ENCODE measurements at places on chromosomes 7 and 10.

GRCh38 chr7:157493776-157494175 is 157.0 kb downstream of the DNAJB6 start:
- DNase-seq: no peak

GRCh38 chr10:3787816-3788215 is 2.8 kb upstream of the KLF6 start:
- no peak for DNase-seq

GRCh38 chr7:65749518-65749917 is 123.4 kb upstream of the VKORC1L1 start:
- DNase-seq: no peak

DNA sequence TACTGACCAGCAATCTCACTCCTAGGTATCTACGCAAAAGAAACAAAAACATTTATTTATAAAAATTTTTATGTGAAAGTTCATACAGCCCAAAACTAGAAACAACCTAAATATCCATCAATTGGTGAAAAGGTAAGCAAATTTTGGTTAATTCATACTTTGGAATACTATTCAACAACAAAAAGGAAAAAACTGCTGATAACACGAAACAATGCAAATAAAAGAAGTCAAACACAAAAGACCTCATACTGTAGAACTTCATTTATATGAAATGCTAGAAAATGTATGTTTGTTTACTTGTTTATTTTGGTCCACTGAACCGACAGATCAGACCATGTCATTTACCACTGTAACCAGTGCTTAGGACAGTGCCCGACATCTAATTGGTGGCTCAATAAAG is 60.3 kb downstream of the USP6NL start:
- DNase-seq: no peak

- no peak for DNase-seq
Measured at GRCh38 chr7:113835367-113835766, 83.4 kb downstream of the PPP1R3A start.

DNA sequence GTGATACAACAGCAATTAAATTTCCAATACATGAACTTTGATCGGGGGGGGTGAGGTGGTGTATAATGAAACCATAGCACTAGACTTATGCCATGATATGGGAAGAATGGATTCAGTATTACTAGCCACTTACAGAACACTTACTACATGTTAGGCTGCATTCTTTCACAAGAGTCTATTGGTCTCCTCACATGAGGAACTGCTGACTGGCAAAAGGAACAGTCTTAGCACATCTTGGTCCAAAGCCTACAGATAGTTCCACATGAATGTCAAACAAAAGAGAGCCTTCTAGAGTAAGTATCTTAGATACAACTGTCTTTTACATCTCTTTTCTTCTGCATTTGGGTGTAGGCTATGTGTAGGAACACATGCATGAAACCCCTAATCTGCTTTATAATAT is 115.9 kb upstream of the DNAJB12 start:
- no peak for DNase-seq

DNA sequence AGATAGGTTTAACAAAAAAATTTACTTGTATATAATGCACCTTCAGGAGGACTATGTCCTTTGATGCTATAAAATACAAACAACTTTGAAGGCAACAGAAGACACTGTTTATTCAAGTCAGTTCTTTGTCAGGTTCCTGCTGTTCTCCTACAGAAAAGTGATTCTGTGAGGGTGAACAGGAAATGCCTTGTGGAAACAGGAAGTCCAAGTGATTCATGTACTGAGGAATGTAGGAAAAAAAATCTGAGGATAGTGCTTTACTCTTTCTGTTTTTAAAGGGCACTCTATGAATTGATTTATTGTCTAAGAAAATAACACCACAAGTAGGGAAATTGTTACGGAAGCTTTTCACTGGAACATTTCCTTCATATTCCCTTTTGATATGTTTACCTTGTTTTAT is 171.9 kb downstream of the HDAC9 start:
- peak; percentile 70 for DNase-seq

- peak; percentile 62 for DNase-seq
Measured at GRCh38 chr7:27031289-27032172, 64.3 kb downstream of the HOXA1 start.

DNA sequence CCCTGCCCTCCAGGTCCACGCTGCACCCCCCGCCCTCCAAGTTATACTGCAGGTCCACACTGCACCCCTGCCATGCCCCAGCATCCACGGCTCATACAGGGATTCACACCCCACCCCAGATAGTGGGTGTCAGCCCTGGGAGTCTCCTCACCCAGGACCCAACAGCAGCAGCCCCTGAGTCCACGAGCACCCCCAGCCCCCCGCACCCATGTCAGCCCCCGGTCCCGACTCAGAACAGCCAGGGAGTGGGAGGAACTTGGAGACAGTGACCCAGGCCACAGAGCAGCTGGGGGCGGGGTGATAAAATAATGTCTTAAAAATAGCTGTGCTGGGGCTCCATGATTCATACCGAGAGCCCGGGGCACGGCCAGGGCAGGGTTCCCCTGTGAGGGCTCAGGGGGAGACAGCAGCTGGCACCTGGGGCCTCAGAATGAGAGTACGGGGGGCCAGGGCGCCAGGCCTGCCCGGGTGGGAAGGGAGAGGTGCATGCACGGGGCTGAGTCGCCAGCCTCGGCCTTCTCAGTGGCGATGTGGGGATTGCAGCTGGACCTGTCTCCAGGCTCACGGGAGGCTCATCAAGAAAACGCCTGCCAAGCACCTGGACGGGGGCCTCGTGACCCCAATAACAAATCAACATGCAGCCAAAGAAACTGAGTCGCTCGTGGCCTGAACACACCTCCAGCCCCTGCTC is 29.8 kb downstream of the ADAP1 start:
- DNase-seq: no peak

DNA sequence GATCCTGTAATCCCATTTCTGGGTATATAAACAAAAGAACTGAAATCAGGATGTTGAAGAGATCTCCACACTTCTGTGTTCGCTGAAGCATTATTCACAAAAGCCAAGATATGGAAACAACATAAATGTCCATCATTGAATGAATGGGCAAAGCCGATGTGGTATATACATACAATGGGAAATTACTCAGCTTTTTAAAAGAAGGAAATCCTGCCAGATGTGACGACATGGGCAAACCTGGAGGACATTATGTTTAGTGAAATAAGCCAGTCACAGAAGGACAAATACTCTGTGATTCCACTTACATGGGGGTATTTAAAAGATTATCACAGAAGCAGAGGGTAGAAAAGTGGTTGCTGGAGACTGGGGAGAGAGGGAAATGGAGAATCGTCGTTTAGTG is 23.9 kb upstream of the FAM107B start:
- DNase-seq: no peak

DNA sequence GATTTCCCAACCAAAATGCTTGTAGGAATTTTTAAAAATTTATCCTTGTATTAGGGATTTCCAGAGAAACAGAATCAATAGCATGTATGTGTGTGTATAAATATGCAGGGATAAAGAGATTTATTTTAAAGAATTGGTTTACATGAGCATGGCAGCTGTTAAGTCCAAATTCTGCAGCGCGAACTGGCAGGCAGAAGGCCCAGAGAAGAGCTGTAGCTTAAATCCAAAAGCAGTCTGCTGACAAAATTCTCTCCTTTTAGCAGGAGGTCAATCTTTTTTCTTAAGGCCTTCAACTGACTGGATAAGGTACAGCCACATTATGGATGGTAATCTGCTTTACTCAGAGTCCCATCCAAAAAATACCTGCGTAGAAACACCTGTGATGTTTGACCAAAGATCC is 42.0 kb downstream of the PRR15 start:
- no peak for DNase-seq

DNA sequence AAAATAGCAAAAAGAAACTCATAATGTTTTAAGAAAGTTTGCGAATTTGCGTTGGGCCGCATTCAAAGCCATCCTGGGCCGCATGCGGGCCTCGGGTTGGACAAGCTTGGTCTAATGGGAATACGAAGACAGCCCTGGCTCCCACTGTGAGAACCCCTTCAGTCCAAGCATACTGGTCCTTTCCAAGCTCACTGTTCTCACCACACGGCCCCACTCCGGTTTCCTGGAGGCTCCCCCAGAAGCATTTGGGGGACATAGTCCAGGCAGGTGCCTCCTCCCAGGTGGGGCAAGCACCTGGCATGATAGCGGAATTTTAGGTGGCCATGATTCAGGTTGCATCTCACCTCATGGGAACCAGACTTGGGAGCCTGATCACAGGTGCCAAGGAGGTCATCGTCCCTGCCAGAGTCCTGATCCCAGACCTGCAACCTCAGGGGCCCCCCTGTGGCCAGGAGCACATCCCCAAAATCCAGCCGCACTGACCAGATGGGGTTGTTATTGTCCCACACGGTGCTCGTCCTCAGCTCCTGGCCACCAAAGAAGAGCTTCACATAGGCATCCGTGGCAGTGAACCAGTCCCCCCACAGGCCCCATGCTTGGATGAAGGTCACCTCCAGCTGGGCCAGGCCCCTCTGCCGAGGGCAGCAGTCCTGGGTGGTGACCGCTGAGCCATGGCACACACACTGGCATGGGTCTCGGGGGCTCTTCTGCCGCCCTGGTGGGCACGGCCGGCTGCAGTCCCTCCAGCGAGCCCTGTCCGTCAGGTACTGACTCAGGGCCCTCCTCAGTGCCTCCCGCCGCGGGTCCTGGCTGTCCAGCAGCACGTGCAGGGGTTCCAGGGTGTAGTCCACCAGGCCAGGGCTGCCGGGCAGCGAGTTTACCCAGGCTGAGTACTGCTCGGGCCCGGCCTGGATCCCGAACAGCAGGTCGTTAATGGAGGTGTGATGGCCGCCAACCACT is 4.4 kb downstream of the PRF1 start:
- DNase-seq: no peak

- peak; percentile 82 for DNase-seq
Measured at GRCh38 chr10:76303682-76304316, 872.4 kb downstream of the LRMDA start.

DNA sequence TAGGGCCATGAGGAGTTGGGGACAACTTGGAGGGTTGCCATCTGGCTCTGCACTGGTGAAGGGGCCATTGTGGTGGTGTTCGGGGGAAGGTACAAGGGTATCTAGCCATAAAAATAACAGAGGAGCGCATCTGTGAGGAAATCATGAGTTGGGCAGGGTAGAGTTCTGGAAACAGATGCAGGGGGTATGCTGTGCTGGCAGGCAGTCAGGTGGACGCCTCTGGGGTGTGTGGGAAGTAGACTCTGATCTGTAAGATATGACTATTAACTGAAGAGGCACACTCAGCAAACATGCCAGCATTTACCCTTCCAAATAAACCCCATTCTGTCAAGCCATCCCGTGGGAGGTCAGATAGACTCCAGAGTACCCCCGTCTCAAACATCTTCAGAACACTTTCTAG is 79.8 kb downstream of the CLEC2L start:
- no peak for DNase-seq

GRCh38 chr7:131774419-131775220 is 218.2 kb upstream of the PODXL start:
- no peak for DNase-seq

GRCh38 chr7:125112850-125113249 is 183.2 kb upstream of the POT1 start:
- DNase-seq: no peak

DNA sequence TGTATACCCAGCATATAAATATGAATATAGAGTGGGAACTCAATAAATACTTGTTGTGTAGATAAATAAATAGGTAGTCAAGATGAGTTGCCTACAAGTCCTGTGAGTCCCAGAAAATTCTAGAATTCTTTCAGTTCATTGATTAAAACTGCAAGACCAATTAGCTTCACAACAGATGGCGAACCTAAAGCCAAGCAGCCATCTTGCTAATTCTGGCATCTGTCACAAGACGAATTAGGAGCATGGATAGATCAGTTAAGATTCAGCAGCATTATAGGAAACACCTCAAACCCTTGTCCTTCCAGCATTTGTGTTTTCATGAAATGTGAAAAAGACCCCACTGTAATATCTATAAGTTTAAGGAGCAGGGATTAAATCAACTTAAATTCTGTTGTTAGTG is 552.7 kb downstream of the MAGI2 start:
- DNase-seq: no peak

DNA sequence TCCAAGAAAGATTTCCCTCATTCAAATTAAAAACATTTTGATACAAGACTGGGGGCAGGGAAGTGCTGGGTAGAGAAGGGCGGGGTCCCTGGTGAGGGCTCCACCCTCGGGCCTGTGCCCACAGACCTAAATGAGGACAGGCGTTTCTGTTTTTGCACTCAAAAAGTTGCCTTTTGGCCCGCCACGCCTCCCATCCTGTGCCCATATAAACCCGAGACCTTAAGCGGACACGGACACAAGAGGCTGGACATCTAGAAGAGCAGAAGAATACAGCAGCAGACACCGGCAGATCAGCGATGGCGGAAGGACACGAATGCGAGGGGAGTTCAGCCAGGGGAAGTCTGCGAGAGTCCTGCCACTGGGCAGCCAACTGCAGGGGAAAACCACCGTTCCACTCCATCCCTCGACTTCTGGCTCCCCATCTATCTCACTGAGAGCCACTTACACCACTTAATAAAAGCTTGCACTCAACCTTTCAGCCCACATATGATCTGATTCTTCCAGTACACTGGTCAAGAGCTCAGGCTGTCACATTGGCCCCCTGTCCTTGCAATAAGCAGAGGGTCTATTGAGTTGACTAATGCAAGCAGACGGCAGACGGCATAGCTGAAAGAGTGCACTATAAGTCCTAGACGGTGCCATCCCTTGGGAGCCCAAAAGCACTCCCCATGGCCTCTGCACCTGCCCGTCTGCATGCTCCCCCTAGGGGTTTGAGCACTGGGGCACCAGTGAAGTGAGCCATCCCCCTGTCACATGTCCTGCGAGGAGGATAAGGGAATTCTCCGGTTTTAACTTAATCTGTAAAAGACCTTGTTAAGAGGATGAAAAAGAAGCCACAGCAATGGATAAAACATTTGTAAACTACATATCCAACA is 181.8 kb upstream of the PRSS1 start:
- DNase-seq: no peak

GRCh38 chr7:151631570-151631952 is 111.9 kb upstream of the RHEB start:
- no peak for DNase-seq

GRCh38 chr10:49592726-49593563 is 17.2 kb upstream of the SLC18A3 start:
- DNase-seq: peak; percentile 47

DNA sequence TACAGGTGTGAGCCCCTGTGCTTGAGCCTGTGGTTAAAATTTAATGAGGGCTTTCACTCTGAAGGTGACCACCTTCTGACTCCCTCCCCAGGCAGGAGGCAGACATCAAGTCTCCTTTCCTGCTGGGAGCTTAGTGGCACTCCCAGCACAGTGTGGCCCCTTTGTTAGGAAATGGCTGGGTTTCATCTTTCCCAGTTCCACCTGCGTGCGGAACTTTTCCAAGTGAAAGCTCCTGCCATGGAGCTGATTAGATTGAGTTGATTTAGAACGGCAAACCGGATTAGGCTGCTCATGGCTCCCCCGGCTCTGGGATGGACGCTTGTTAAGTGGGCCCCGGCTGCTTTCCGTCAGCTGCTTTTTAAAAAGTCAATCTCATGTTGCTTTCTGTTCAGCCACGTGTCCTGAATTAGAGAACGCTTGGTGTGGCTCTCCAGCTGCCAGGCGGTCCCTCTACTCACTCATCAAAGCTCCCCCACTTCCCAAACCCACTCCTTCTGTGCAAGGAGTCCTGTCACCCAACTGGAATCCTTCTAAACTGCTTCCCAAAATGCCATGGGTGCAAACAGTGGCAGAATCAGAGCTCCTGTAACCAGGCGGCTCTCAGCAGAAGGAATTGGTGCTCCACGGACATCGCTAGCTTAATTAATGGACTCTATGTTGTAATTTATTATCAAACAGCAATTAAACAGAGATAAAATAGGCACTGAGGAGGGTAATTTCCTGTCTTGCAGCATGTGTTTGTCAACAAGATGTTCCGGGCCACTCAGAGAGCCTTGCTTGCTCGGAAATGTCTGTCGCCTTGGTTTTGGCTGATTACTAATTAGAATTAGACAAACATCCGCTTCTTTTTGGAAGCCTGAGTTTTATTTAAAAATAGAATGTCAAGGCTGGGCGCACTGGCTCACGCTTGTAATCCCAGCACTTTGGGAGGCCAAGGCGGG is 551.2 kb downstream of the GALNT17 start:
- no peak for DNase-seq

Data from AG10803 (cell line).